Suppressor macrophage (primary cell): ENCODE measurements at places on chromosomes 5 and 9.

DNA sequence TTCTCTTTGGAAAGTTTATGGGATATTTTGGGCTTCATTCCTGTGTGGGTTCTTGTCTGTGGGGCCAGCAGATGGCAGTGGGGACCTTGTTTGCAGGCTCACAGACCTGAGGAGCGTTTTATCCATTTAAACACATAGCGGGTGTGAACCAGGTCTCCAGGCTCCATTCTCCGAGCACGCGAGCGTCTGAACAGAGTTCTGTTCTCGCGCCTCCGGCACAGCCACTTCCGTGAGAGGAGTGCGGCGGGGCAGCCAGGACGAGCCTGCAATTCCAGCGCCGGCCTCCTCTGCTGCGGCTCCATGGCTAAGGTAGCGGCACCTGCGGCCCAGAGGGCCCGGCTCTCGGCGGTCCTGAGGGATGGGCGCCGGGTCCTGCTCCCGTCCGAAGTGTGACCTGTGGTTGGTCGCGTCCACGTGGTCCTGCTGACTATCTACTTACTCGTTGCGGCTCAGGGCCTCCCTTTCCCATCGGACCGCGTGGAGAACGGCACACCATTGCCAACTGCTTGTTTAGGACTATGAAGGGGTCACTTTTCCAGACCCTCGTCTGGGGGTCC lies 7.3 kb downstream of the NRARP start:
- DNase-seq = peak; percentile 55

GRCh38 chr9:125509476-125509875 lies 197.5 kb downstream of the MAPKAP1 start:
- no peak for DNase-seq

DNA sequence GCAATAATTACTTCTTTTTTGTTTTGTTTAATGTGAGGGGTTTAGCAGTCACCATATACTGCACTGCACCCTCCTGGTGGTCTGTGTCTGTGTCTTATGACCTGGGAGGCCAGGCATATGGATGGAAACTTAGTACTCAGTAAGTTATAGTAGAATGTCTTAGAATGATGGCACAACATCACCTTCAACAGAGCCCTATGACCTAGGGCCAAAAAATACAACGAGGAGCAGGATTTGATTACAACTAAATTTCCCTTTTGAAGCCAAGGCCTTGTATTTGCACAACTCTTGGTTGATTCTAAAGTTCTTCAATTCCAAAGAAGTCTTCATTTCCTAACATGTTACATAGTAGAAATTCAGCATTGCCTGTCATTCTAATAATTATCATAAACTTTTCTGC lies 422.1 kb upstream of the PIK3R1 start:
- no peak for DNase-seq

- DNase-seq = no peak
These were observed 595.9 kb downstream of the DTWD2 start for GRCh38 chr5:118392491-118392890.

GRCh38 chr9:115674091-115674490 lies 479.5 kb upstream of the PAPPA start:
- DNase-seq = no peak

GRCh38 chr9:96688187-96688586 lies 33.1 kb upstream of the PRXL2C start:
- no peak for DNase-seq

GRCh38 chr9:28073270-28073669 lies 500.0 kb upstream of the C9orf72 start:
- DNase-seq = peak; percentile 69

DNA sequence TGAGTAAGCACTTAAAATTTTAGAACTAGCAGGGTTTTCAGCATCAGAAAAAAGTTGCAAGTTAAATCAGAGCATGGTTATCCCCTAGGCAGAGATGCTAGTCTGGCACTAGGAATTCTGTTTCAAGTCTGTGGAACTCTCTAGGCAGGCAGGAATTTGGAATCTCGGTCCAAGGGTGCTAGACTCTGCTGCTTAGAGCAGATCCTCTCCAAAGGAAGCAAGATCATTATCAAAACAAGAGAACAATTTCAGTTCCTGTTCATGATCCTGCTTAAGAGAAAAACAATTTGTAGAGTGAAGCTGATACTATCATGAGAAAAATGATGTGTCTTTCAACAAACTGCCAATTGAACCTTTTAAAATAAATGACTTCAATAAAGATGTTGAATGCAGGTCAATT lies 420.7 kb downstream of the KIF4B start:
- DNase-seq = peak; percentile 13

DNA sequence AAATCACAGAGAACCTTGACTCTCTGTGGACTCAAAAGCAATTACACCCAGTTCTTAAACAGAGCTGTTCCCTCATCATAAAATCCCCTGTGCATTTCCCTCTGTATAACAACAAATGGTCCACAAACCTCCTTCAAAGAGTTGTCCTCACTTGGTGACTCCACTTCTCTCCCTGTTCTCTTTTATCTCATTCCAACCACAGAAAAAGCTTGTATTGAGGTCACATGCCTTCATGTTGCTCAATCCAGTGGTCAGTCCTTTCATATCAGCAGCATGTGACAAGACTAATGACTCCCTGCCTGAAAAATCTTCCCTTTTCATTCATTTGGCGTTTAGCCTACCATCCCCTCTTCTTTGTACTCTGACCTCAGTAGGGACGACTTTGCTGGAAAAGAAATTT lies 158.0 kb downstream of the DEPDC1B start:
- peak; percentile 67 for DNase-seq

DNA sequence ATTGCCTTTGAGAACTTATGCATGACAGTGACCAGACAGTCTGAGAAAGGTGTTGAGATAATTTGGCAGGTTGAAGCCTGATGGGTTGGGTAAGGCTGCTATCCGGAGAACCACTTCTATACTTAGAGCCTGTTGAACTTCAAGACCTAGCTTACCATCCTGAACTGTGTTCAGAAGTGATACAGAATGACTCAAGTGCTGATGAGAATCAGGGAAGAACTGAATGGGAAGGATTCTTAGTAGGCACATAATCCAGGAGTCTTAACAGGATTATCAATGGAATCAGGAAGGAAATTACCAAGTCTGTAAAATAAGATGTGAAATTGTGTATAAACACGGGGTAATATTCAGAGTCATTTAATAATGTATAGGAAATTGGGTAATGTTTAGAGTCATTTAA lies 9.0 kb upstream of the PAPPA start:
- no peak for DNase-seq

GRCh38 chr9:15268782-15269181 lies 38.2 kb downstream of the TTC39B start:
- DNase-seq = no peak

GRCh38 chr5:9231842-9232241 lies 314.0 kb downstream of the SEMA5A start:
- DNase-seq = no peak

DNA sequence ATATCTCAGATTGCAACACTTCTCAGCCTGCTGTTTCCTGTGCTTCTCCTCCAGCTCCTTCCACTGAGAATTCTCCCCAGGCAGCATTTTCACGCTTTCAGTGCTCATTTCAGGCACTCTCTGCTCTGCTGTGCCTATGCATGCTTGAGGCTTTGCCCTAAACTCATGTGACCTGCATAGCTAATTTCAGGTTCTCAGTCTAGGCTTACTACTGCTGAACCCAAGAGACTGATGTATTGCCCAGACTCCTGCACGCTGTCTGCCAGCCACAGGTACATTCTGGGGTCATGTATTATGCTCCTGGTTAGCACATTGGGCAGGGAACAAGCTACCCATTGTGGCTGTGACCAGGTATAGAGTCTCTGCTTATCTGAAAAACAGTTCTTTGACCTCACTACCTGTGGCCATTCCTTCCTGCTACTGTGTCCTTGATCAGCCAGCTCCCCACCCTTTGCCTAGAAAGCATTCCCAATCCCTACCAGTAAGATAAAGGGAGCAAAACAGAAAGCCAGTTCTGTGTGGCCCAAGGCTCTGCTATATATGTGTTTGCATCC lies 34.7 kb downstream of the PIP5K1B start:
- peak; percentile 25 for DNase-seq

DNA sequence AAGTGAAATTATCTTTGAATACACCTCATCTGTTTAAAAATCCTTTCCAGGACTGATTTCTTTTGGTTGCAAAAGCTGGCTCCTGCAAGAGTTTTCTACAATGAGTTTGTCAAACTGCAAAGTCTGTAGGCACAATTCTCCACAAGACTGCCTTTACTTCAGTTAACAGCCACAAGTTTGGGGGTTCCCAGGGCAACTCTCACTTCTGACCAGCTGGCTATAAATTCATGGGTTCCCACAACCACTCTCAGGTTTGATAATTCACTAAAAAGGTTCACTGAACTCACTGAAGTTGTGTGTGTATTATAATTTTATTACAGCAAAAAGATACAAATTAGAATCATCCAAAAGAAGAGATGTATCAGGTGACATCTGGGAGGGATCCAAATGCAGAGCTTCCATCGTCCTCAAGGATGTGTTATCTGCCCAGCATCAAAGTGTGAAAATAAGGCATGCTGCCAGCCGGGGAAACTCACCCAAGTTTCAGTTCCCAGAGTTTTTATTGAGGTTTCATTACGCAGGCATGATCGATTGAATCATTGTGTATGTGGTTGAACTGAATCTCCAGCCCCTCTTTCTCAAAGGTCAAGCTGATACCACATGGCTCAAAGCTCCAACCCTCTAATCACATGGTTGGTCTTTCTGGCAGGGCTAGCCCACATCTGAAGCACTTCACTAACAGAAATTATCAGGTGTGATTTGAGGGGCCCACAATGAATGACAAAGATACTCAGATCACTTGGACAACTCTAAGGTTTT lies 19.0 kb upstream of the PSIP1 start:
- DNase-seq = no peak
